ENCODE measurements at places on chromosomes 11 and 22. TPM values are rescaled to one million over a fixed set of nuclear protein-coding genes. Genes with fewer than 3 reads are reported as not detected.

Gene RFPL2
- not detected for total RNA-seq

Gene SHISAL1
- total RNA-seq, result not detected

Gene GPR83
- total RNA-seq, result 0.11 TPM

GRCh38 chr11:123409456-123410217 lies 20.4 kb upstream of the GRAMD1B start:
- DNase-seq, result no peak

- DNase-seq, result no peak
Observed at GRCh38 chr11:119975561-119976152, 162.3 kb downstream of the TRIM29 start.

DNA sequence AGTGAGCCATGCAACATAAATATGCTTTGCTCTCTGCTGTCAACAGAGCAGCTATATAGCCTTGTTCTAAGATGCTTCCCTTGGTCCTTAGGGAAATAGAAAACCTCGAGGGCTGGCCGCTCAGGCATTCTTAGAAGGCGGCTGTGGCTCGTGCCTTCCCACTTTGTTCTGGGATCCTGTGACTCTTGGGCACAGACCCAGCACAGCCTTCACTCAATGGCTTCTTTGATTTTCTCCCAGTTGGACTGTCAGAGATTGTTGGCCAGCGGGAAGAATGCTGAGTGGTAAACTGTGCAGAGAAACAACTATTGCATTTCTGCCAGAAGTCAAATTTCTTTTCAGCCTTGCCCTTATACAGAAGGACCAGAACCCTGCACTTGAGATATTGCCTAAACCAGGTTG lies 9.5 kb upstream of the MICAL2 start:
- DNase-seq, result no peak

DNA sequence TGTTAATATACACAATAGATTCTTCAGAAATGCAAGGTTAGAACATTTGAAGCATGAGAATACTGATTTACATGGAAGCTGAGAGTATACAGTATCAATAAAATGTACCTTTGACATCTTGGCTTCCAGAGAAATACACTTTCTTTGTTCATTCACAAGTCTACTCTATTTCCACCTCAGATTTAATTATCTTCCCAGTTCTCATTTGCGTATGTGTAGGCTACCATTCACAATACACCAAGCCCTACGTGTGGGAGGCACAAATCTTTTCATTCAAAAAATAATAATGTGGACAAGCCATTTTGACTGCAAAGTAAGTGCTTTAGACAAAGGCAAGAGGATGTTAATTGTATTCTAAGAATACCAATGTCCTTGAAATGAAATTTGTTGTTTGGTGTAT lies 132.7 kb upstream of the MTMR2 start:
- no peak for DNase-seq

Gene KRTAP5-7
- not detected for total RNA-seq
